ENCODE measurements at places on chromosomes 3 and 15. TPM values are rescaled to one million over a fixed set of nuclear protein-coding genes. Genes with fewer than 3 reads are reported as not detected.

GRCh38 chr15:38486936-38487335 lies 33.0 kb downstream of the FAM98B start:
- DNase-seq, result no peak

- DNase-seq, result no peak
These were observed 112.7 kb upstream of the PRR23C start for GRCh38 chr3:139157161-139157932.

GRCh38 chr15:55403531-55403930 lies 4.6 kb downstream of the CCPG1 start:
- peak; percentile 35 for DNase-seq

- no peak for DNase-seq
These were observed 254.6 kb downstream of the PYDC2 start for GRCh38 chr3:191715585-191715984.

GRCh38 chr15:95839367-95839782 lies 491.1 kb upstream of the NR2F2 start:
- no peak for DNase-seq

- DNase-seq, result no peak
These were observed 84.4 kb downstream of the BDH1 start for GRCh38 chr3:197471221-197472010.

GRCh38 chr15:96264351-96264798 lies 66.1 kb upstream of the NR2F2 start:
- DNase-seq, result no peak

- peak; percentile 8 for DNase-seq
These were observed 1006.5 kb downstream of the TBL1XR1 start for GRCh38 chr3:176190755-176191154.

Gene AADACL2
- not detected for polyA plus RNA-seq

GRCh38 chr15:90694987-90695386 lies 22.2 kb upstream of the BLM start:
- DNase-seq, result no peak

Gene ZNF860
- 0.61 TPM for polyA plus RNA-seq

Gene TAGLN3
- polyA plus RNA-seq, result 3.3 TPM

Gene TIMP4
- polyA plus RNA-seq, result 2.5 TPM

GRCh38 chr3:13177641-13178040 lies 104.4 kb upstream of the IQSEC1 start:
- DNase-seq, result no peak

Gene FGF12
- 3.3 TPM for polyA plus RNA-seq
